ENCODE measurements at places on chromosomes 11 and 22.

- DNase-seq = no peak
Observed at GRCh38 chr11:1060852-1061616, 13.6 kb upstream of the MUC2 start.

- DNase-seq = peak; percentile 6
Observed at GRCh38 chr11:73907191-73907590, 30.4 kb downstream of the PAAF1 start.

DNA sequence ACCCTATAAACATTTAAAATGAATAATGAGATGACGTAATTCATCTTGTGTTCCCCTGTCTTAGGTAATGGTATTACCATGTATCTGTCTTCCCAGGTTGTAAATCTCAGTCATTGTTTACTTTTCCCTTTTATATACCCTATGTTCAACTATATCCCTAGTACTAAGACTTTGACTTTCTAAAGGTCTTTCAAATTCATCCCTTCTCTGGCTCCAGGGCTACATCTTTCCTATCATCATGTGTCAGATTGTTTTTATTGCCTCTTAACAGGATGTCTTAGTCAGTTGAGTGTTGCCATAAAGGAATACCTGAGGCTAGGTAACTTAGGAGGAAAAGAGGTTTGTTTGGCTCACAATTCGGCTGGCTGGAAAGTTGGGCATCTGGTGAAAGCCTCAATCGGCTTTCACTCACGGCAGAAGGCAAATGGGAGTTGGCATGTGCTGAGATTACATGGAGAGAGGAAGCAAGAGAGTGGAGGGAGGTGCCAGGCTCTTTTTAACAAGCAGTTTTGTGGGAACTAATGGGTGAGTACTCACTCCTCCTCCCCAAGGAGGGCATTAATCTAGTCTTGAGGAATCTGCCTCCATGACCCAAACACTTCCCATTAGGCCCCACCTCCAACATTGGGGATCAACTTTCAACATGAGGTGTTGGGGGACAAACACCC lies 11.6 kb upstream of the DLAT start:
- no peak for DNase-seq

DNA sequence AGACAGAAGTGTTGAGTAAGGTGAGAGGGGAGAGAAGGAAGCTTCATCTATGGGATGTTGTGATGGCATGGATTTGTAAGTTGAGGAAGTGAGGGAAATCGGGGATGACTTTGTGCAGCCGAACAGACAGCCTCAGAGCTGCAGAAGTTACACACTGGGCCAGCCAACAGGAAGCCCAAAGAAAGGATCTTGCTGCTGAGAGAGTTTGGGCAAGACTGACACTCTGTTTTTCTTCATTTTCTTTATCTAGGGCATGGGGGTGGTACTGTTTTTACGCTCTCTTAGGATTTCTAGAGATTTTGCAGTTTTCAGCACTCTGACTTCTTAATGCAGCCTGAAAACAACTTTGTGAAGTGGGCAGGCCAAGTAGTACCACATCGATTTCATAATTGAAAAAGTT lies 509.9 kb upstream of the TENM4 start:
- no peak for DNase-seq

DNA sequence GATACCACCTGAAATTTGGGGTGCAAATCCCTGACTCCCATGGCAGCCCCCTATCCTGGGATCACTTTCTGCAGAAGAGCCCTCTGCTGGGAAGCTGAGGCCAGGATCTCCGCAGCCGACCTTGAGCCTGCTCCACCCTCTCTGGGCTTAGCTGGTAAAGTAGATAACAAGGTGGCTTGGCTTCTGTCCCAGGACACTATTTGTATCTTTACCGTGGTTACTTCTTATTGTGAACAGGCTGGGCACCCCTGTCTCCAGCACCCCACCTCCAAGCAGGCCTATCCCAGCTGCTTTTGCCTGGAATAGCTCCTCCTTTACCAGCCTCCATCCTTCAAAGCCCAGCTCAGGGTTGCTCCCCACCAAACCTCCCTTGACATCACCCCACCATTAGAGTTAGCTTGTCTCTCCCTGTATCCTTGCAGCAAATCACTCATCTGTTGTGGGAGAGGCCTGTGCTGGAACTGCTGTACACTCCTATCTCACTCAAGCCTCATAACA lies 35.2 kb upstream of the P2RY2 start:
- peak; percentile 47 for DNase-seq

DNA sequence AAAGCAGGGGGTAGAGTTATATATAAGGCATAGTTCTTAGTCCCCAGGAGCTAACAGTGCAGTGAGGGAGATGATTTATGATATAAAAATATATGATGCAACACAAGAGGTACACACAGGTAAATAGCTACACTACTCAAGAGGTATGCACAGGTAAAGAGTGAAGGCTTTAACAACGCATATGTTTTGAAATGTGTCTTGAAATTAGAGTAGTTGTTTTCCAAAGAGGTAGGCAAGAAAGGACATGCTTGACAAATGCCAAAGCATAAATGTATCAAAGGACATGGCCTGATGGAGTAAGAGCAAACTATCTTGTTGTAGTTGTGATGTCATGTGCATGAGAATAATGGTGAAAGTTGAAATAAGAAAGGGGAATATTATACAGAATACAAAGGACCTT lies 104.3 kb upstream of the C11orf87 start:
- DNase-seq = no peak

DNA sequence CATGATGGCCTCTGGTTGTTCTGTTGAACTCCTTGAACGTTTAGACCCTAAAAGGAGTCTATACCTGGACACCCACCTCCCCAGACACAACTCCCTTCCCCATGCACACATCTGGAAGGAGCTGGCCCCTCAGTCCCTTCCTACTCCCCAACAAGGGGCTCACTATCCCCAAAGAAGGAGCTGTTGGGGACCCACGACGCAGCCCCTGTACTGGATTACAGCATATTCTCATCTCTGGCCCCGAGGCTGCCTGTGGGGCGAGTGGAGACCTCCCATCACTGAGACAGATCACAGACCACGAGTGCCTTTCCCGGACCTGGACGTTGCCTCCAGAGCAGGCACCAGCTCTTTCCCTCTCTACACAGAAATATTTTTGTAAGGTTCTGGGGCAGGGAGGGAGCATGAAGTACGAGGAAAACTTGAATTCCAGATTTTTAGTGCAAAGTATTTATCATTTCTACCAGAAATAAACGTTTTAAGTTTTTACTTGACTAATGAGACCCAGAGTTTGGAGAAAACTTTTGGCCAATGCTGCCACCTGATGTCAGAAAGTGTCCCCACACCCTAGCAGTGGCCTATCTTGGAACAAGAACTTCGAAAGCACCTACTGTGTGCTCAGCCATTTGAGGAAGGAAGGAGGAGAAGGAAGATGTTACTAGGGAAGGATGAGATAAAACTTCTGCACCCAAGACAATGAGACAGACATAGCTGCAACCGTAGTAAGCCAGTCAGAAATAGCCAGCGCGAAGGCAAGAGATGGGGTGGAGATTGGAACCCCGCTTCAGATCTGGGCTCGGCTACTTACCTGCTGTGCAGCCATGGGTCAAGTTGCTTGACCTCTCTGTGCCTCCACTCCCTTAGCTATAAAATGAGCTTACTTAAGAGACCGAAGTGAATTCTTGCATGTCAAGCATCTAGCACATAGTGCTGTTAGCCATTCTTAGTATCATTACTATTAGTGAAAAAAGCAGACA lies 10.2 kb upstream of the POU2F3 start:
- DNase-seq = peak; percentile 23

DNA sequence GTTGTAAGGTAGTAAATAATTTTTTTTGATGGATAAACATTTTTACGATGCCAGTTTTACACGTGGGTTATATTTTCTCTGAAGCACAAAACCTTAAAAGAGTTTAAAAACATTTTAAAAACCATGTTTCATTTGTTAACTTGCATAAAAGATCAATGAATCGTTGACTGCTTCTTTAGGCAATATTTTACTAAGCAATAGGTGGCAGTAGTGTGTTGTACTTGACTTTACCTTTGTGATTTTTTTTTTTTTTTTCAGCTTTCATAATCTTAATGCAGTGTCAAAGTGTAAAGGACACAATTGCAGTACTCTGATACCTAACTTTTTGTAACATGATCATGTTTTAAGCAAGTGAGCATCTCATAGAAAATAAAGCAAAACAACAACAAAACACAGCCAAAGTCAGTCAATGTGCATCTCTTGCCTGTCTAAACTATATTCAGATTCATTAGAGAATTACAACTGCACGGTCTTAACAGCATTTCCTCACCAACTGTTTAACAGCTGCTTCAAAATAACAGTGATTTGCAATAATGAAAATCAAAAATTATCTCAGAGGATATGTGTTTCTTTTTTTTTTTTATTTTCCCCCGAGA lies 27.7 kb downstream of the DNAJC24 start:
- peak; percentile 18 for DNase-seq

DNA sequence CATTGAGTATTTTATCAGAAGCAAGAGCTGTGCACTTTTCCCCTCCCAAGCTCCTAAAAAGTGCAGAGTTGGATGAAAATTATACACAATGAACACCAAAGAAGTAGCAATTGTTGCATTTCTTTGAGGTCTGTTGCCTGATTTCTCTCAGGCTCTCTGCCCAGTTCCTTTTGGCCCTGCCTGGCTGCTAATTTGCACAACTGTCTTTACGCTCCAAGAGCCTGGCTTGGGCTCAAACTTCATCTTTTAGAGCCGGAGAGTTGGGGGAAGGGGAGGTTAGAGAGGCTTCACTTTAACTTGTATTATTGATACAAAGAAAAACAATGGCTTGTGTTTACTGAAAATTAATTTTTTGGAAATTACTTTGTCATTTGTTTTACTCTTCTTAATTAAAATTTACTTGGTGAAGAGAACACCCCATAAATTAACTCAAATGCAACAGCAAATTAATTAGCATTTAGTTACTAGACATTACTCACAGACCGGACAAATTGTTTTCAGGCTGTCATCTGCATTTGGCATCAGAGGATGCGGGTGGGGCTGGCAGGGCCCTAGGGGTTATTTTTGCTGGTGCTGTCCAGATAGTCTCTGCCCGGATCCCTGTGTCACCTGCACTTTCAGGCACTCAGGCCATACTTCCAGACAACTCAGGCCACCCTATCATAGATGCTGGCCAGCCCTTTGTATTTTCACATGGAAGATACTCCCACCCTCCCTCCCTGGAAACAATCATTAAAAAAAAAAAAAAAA lies 407.3 kb downstream of the NXPE2 start:
- no peak for DNase-seq

GRCh38 chr11:12184699-12185098 lies 74.3 kb downstream of the MICAL2 start:
- no peak for DNase-seq

- no peak for DNase-seq
Observed at GRCh38 chr11:41659985-41660384, 200.5 kb upstream of the LRRC4C start.

- DNase-seq = no peak
Observed at GRCh38 chr11:21560466-21560975, 632.4 kb upstream of the ANO5 start.

GRCh38 chr22:42286205-42286604 lies 15.8 kb upstream of the TCF20 start:
- no peak for DNase-seq

GRCh38 chr11:129090056-129090455 lies 102.1 kb downstream of the ARHGAP32 start:
- DNase-seq = no peak

DNA sequence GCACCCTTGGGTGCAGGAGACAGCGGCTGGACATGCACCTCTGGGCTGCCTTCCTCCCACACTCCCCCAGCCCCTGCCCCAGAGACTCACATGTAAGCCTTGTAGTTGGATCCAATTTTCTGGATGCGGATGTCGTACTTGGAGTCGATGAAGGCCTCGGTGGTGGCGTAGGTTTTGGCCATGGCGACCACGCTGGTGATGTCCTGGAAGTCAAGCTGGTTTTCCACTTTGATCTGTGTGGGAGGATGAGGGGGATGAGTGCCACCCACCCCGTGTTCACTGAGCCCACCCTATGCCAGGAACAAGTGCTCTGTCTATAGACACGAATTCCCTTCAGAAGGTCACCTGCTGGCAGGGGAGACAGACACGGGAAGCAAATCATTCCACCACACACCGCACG lies 66.9 kb downstream of the FBXO7 start:
- no peak for DNase-seq

DNA sequence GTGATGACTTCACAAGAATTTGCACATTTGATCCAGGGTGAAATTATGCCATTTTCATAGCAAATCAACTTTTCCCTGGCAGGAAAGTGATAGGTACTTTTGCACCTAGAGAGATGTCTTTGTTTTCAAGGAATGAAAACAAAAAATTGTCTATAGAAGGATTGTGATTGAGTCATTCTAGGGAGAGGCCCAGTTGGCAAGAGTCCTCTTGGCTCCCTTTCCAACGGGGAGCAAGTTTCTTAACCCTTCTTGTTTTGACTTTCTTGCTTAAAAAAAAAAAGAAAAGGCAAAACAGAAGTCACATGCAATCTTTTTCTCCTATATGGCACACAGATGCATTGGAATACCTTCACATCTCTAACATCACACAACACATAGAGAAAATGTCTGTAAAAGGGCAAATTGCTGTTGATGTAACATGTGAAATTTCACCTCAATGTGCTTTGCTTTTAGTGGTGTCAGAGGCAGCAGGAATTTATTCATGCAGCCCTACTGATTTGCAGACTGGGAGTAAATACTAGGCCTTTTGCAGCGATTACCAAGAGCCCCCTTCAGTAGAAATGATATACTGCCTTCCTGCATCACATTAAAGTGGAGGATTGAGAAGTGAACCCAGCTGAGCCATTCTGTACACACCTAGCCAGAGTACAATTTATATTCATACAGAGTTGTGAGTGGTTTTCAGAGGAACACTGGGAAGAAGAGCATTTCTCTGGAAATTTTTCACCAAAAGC lies 290.7 kb upstream of the MPPED2 start:
- DNase-seq = no peak

GRCh38 chr11:122304973-122305372 lies 189.0 kb upstream of the BLID start:
- no peak for DNase-seq

Data from HepG2 (cell line).